Globus pallidus (tissue), 1 donor: ENCODE measurements at places on chromosomes 3 and 15.

DNA sequence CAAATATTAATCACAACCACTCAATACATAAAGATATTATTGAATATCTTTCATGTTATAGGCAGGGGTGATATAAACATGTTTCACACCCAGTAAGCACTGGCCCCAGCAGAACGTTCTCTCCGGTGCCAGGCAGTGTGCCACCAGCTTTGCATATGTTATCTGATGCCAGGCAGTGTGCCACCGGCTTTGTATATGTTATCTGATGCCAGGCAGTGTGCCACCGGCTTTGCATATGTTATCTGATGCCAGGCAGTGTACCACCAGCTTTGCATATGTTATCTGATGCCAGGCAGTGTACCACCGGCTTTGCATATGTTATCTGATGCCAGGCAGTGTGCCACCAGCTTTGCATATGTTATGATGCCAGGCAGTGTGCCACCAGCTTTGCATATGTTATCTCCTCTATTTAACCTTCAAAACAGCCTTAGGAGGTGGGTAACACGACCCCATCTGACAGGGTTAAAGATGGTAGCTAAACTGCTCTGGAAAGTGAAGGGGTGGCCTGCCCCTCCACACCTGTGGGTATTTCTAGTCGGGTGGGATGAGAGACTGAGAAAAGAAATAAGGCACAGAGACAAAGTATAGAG is 6.9 kb downstream of the MUC20 start:
- DNase-seq, result no peak

- no peak for DNase-seq
These were observed 229.3 kb downstream of the MINAR1 start for GRCh38 chr15:79661411-79661810.

DNA sequence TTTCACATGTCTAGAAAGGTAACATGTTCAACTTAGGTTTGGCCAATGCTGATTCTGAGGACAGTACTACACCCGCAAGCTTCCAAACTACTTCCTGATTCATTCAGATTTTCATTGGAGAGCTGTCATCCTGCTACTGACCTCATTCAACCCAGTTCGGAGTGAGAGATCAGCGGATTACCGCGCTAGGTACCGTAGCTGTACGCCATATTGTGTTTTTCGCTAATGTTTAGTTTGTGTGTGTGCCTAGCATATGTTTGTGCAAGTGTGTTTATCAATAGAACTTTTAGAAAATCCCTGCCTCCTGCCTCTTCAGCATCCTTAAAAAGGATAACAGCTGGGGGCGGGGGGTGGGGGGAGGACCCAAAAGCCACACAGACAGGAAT is 1.1 kb downstream of the ZBTB20 start:
- DNase-seq, result peak; percentile 59

DNA sequence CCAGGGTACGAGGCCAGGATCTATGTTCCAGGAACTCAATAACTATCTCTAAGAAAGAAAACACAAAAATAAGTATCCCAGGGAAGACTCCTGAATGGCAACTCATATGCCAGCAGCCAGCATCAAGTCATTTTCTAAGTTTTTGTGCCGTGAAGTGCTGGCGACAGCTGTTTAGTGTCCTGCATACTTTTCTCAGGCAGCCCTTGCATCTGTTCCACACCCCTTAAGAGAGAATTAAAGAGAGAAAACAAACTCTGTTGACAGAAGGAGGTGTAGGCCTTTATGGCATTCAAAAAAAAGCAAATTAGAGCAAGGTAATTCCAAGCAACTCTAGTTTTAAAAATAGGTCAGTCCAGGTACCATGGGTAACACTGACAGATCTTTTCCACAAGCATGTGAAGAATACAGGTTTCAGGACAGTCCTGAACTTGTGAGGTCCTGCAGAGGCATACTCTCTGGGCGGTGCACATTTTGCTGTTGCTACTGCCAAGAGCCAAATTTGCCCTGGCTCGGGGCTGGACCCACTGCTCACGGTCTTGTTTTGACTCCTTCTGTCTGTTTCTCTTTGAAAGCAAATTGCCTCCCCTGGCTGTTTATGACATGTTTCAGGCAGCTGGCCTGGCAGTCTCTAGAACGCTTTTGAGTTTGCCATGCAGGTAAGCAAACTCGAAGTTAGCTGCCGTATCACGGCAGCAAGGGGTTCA is 252.1 kb upstream of the ADAMTS9 start:
- no peak for DNase-seq

DNA sequence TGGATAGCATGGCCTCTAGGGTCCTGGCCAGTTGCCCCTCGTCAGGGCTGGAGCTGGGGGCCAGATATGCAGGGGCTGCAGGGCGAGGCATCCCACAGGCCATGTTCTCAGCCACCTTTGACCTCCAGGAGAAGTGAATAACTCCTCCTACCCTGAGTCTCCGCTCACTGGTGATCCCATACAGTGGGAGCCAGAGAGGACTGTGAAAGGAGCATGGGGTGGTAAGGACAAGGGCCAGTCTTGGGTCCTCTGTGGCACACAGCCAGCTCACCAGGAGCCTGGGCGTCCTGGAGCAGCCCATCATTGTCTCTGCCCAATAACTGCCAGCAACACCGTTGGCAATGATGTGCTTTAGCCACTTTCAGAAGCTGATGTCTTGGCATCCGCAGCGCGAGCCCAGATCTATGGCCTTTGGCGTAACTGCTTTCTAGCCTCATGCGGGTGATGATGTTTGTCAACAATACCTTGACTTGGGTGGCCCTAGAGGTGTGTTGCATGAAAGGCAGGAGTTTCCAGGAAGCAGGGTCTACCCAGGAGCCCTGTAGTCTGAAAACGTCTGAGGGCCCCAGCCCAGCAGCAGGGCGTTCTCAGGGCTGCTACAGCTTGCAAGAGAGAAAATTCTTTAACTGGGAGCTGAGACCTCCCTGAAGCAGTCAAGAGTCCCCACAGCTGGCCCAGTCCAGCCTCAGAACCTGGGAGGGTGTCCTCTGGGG is 61.1 kb upstream of the IQSEC1 start:
- no peak for DNase-seq

DNA sequence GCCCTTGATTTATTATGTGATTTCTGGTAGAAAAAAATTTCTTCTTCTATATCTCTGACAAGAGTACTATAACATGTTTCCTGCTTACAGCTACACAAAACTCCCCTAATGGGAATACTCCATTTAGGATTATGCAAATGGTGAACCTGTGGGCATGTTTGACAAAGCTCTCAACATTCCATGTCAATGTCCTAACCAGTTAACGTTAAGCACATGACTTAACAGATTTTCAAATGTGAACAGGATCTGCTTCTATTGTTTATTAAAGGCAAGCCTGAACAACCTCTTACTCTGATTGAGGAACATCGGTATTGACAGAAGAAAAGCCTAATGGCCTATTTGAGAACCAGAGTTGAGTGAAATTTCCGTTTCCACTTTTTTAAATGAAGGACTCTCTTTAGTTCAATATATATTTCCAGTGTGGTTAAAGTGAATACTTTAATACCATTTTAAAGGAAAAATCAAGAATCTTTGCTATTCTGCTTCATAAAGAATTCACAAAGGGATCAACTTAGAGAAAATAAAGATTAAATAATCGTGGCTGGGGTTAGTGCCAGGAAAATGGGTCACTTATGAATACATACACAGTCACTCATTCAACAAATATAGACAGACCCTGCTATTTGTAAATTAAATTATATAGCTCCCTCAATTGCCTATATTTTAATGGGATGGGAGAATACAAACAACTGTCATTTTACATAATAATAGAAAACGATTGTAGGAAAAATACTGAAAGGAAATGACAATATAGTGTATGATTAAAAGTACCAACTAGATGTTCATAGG is 300.3 kb upstream of the CBLB start:
- DNase-seq, result no peak

DNA sequence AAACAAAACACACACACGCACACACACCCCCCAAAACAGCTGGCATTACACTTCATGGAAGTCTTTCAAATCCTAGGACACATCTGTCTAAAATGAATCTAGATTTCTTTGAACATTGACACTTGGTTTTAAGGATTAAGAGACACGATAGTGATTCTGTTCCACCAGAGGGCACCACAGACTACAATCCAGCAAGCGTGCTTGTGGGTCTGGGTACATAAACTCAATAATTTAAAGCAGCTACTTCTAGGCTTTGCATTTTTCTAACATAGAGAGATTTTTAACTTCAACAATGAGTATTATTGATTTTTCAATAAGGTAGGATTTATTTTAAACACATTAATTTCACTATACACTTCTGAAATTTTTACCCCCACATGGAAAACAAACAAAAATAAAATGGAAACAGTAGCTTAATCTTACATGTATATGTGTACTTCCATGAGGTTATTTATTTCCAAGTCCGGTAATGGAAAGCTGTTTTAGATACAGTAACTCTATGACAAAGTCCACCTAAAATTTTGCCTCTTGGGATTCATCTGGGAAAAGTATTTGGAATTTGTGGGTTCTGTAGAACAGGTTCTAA is 564.0 kb upstream of the TGFBR2 start:
- DNase-seq, result peak; percentile 57

- no peak for DNase-seq
These were observed 265.5 kb upstream of the ROPN1 start for GRCh38 chr3:124257336-124257864.

DNA sequence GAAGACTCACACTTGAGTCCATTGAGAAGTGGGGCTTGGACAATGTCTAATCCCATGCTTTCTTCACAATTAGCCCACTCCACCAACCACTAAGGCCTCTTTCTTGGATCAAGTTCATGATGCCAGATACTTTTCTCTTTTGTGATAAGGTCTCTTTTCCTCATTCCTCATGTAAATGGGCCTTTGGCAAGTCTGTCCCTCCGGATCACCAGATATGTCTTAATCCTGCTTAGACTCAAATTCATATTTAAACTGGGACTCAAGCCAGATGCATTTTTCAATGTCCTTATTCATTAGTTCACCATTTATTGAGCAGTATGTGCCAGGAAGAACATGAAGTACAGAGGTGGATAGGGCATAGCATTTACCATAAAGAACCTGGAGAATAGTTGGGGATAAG is 671.1 kb downstream of the TBL1XR1 start:
- DNase-seq, result no peak

- DNase-seq, result peak; percentile 11
These were observed 1.3 kb downstream of the BNIP2 start for GRCh38 chr15:59687836-59688235.

DNA sequence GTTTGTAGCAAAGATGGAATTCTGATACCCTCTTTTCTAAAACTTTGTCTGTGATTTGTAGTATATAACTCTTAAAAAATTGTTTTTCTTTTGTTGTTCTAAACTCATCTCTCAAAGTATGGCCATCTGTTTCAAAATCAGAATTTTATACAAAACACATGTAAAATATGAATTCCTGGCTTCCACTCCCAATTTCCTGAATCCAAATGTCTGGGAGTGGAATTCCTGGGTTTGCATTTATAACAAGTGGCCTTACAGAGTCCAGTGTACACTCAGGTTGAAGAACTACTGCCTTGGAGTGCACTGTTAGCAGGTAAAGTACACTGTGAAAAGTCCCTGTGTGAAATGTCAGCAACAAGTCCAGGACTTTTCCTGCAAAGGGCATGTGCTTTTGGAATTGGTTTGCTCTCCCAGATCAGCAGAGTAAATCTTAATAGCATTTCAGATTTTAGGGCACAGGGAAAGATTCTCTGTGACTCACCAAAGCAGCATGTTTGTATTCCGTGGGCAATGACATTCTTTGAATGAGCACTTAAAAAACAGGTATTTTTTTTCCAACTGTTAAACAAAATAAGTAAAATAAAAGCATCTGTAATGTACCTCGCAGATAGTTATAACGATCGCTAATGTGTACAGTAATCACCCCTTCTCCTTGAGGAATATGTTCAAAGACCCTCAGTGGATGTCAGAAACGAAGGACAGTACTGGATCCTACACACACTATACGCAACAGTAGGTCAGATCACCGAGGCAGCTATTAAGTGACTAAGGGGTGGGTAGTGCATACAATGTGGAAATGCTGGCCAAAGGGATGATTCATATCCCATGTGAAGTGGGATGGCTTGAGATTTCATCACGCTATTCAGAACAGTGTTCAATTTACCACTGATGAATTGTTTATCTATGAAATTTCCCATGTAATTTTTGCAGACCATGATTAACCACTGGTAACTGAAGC is 2.0 kb upstream of the CLDN16 start:
- no peak for DNase-seq

DNA sequence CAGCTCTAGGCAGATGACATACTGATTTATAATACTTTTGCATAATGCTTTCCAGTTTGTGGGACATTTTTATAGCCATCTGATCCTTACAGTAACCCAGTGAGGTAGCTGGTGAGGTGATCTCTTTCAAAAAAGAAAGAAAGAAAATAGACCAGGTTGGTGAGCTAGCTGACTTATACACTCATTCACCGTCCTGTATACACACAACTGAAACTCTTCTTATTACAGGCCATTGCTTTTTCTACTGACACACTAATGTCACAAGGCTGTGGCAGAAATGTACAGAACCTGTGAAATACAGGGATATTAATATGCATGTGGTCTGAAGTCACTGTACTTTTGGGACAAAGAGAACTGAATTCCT is 150.2 kb upstream of the BHLHE40 start:
- DNase-seq, result no peak

DNA sequence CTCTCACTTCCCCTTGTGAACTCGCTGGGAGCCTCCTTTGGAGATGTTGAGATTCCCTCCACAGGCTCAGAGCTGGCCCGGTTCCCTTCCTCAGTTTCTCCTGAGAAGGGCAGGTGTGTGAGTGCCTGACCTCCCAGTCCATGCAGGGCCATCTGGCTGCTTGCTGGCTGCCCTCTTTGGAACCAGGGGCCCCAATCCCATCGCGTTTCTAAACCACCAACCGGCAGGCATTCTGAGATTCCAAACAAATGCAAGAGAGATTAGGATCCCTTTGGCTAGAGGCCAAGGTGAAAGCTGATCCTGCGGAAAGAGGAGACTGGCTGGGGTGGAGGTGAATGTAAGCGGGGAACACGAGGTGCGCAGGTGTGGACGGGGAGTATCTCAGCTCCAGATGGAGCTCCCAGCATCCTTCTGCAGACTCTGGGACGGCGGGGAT is 2.9 kb upstream of the PRRT3 start:
- DNase-seq, result no peak

- no peak for DNase-seq
These were observed 31.8 kb downstream of the HERC1 start for GRCh38 chr15:63801910-63802309.

- DNase-seq, result no peak
These were observed 58.6 kb downstream of the FLNB start for GRCh38 chr3:58066842-58067241.

GRCh38 chr3:24440760-24441464 is 53.7 kb downstream of the THRB start:
- DNase-seq, result no peak

DNA sequence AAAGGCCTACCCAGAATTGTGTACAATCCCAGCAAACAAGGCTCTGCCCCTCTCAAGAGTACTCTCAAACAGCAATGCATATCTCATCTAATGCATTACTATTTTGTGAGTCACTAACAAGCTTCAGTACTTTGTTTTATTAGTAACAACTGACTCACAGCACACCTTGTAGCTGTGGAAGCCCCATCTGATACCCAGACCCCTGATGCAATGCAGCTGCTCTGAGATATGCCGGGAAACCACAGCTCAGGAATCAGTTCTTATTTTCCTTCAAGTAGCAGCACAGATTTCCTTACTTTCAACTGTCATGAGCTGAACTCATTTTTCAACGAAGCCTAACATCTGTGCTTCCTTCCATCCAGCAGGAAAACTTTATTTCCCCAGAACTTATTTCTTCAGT is 37.8 kb downstream of the CCNL1 start:
- no peak for DNase-seq

- no peak for DNase-seq
These were observed 73.8 kb downstream of the RBPMS2 start for GRCh38 chr15:64701482-64702184.
